T-helper 17 cell (primary cell): ENCODE measurements at places on chromosomes 7 and 10. TPM values are rescaled to one million over a fixed set of nuclear protein-coding genes. Genes with fewer than 3 reads are reported as not detected.
A peak's percentile ranks its signal among the peaks of the same experiment; 100 is the strongest.

Gene C10orf105
- total RNA-seq = 0.37 TPM

Gene COL1A2
- not detected for total RNA-seq

DNA sequence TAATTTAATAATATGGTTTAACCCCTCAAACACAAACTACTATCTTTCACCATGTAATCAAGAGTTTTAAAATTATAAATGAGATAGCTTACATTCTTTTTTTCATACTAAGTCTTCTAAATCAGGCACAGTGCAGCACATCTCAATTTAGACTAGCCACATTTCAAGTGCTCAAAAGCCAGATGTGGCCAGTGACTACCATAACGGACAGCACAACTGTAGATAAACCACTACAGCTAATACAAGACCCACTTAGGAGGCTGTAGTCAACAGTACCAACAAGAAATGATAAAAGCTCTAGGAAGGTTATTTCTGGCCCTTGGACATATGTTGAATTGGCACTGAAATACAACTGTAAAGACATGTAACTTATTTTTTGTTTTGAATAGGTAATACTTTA lies 65.3 kb downstream of the JAZF1 start:
- no peak overlapping the region for H3K4me3 ChIP-seq
- no peak overlapping the region for H3K27ac ChIP-seq
- DNase-seq = no peak
- H3K27me3 ChIP-seq = no peaks in the 10 kb centered on the region
- H3K36me3 ChIP-seq = peaks cover 7% of the 10 kb centered on the region

DNA sequence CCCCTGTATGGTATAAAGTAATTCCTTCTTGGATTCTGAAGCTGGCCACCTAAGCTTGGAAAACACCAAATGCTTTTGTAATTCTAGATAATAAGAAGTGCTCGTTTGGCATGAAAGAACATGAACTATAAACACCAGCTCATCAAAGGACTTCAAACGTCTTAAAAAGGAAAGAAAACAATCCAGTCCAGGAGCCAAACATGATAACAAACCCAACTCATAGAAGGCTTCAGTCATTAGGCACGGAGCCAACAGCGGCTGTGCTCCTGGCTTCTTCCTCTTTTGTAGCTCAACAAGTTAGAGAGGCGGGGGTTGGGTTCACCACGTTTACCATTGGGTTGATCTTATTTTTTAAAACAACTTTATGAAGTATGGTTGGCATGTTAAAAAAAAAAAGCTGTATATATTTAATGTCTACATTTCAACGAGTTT lies 56.4 kb upstream of the ECHDC3 start:
- H3K36me3 ChIP-seq = no peaks in the 10 kb centered on the region
- H3K27ac ChIP-seq = peak overlapping the region; percentile 97
- peak overlapping the region; percentile 86 for H3K4me3 ChIP-seq
- DNase-seq = no peak

DNA sequence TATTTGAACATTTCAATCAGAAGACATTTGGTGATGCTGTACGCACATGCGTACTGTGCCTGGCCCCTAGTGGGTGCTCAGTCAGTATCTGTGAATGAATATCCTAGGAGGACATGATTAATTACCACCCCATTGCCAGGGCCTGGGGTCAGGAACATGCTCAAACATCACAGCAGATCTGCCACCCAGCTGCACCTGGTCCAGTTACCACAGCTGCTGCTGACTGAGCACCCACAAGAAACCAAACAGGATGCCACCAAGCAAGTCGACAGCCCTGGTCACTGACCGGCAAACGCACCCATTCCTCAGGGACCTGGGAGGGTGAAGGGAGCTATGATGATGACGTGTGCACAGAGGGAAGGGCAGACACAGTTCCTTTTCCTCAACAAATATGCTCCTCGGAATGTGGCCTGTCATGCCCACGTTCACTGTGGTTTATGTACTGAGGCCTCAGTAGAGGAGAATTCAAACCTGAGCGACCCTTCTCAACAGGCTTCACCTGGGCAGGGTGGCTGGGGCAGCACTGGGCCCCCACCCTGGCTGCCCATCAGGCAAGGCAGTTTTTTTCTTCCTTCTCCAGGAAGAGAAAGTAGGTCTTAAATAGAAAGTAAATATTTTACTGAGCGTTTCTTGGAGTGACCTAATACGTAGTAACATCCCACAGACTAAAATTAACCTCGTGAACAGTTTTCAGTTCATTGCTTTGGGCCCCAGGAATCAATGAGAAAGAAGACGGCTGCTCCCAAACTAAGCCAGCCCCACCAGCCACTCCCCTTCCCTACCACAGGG lies 13.4 kb downstream of the CTBP2 start:
- no peak overlapping the region for H3K4me3 ChIP-seq
- H3K36me3 ChIP-seq = peaks cover 3% of the 10 kb centered on the region
- H3K27me3 ChIP-seq = peaks cover 63% of the 10 kb centered on the region
- DNase-seq = no peak

- H3K4me1 ChIP-seq = peaks cover 3% of the 10 kb centered on the region
- peaks cover 10% of the 10 kb centered on the region for H3K27me3 ChIP-seq
- H3K36me3 ChIP-seq = no peaks in the 10 kb centered on the region
- DNase-seq = no peak
- H3K27ac ChIP-seq = no peak overlapping the region
These were observed 139.7 kb downstream of the HTR7 start for GRCh38 chr10:90718182-90718581.

DNA sequence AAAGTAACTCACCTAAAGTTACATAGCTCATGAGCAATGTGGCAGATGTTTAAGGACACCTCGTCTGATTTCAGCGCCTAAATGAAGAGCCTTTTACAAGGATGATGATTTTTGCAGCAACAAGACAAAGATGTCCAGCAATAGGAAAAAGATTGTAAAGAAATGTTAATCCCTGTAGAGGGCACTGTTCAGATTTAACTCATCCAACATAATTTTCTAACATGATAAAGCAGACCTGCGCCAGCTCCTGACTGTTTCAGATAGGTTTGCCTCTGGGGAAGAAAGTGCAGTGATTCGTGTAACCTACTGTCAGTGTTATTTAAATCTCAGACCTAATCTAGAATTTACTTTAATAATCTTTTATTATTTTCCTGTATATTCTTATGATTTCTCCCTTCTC lies 595.2 kb downstream of the AUTS2 start:
- H3K27me3 ChIP-seq = peaks cover 4% of the 10 kb centered on the region
- H3K36me3 ChIP-seq = no peaks in the 10 kb centered on the region
- H3K4me1 ChIP-seq = no peaks in the 10 kb centered on the region
- no peak overlapping the region for H3K27ac ChIP-seq
- no peak for DNase-seq
- no peak overlapping the region for H3K4me3 ChIP-seq

DNA sequence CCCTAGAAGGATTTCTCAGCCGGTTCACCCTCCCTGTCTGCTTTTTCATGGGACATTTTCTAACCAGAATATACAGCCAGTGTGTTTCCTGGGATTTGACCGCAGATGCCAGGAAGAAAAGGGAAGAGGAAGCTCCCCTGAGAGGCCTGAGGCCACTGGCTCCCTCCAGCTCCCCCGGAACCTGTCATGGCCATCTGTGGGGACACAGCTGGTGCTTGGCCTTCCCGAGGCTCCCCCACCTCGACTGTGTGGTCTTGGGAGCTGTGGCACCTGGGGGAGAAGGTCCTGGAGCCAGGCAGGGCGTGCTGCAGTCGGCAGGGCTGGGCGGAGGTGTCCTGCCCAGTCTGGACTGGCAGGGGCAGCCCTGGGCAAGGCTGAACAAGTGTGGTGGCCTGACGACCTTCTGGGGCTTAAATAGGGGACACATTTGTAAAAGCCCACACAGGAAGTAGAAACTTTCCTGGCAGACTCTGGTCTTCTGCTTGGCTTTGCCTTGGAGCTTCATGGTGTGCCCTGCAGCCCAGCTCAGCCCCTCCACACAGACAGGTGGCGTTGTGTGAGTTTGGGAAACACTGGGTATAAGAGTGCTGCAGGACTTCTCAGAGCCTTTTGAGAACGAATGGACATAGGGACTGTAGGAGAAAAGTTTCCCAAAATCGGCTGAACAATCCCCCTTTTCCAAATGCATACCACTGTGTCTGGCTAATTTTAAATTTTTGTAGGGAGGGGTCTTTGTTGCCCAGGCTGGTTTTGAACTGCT lies 6.8 kb downstream of the BRI3 start:
- no peaks in the 10 kb centered on the region for H3K27me3 ChIP-seq
- peaks cover 16% of the 10 kb centered on the region for H3K4me1 ChIP-seq
- no peak for DNase-seq

GRCh38 chr10:71323407-71323806 lies 4.3 kb downstream of the SLC29A3 start:
- H3K36me3 ChIP-seq = peaks cover 10% of the 10 kb centered on the region
- no peak overlapping the region for H3K4me3 ChIP-seq
- no peaks in the 10 kb centered on the region for H3K27me3 ChIP-seq
- DNase-seq = no peak
- peaks cover 23% of the 10 kb centered on the region for H3K4me1 ChIP-seq

Gene ASB13
- total RNA-seq = 11.6 TPM

Gene TYW1B
- total RNA-seq = 4.8 TPM

GRCh38 chr7:14092331-14092730 lies 102.9 kb upstream of the ETV1 start:
- no peak for DNase-seq
- peaks cover 2% of the 10 kb centered on the region for H3K4me1 ChIP-seq
- H3K27me3 ChIP-seq = no peaks in the 10 kb centered on the region
- no peak overlapping the region for H3K27ac ChIP-seq
- no peak overlapping the region for H3K4me3 ChIP-seq

GRCh38 chr7:148903504-148903903 lies 19.4 kb upstream of the EZH2 start:
- H3K27me3 ChIP-seq = peaks cover 7% of the 10 kb centered on the region
- H3K36me3 ChIP-seq = no peaks in the 10 kb centered on the region
- H3K27ac ChIP-seq = no peak overlapping the region
- H3K4me3 ChIP-seq = no peak overlapping the region
- DNase-seq = no peak
- H3K4me1 ChIP-seq = peaks cover 3% of the 10 kb centered on the region

DNA sequence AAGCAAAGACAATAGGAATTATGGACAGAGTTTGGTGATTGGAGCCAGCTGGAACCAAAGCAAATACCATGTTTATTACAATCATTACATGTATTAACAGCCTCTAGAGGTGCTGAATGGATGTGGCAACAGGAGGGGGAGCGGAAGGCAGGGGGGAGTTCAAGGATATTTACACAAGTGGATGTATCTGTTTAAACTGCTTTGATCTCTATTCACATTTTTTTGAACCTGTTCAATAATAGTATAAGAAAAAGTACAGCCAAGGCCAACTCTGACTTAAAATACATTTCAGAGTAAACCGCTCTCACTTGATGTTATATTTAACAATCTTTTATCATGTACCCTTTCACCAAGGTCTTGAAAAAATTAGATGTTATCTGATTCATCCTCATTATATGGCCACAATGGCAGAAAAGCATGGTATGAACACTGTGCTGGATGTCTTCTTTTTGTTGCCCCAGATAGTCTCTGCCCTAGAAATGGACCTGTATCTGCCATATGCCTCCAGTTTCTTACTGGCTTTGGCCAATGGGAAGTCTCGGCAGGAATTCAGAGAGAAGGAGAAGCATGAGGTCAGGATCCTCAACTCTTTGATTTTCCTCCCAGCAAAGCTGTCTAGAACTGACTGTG lies 88.2 kb upstream of the FAM133B start:
- no peak for DNase-seq
- no peaks in the 10 kb centered on the region for H3K27me3 ChIP-seq
- H3K4me3 ChIP-seq = no peak overlapping the region
- no peaks in the 10 kb centered on the region for H3K36me3 ChIP-seq

DNA sequence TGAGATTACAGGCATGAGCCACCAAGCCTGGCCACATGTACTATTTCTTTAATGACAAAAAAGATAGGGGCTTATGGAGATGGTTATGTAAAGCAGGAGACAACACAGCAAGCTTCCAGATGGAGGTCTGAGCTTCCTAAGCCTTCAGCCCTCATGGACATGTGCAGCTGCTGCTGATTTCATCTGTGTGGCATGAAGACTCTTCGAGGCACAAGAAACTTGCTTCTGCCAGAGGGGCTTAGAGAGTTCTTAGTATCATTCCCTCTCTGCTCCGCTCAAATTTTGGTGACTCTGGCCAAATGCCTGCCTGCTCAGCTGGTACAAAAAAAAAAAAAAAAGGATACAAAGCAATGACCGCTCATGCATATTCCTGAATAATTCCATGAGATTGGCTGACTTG lies 552.5 kb downstream of the TYW1 start:
- no peak overlapping the region for H3K4me3 ChIP-seq
- no peaks in the 10 kb centered on the region for H3K27me3 ChIP-seq
- no peak for DNase-seq

GRCh38 chr10:22912763-22913384 lies 15.0 kb upstream of the ARMC3 start:
- H3K27ac ChIP-seq = no peak overlapping the region
- no peaks in the 10 kb centered on the region for H3K27me3 ChIP-seq
- no peaks in the 10 kb centered on the region for H3K4me1 ChIP-seq
- no peaks in the 10 kb centered on the region for H3K36me3 ChIP-seq

DNA sequence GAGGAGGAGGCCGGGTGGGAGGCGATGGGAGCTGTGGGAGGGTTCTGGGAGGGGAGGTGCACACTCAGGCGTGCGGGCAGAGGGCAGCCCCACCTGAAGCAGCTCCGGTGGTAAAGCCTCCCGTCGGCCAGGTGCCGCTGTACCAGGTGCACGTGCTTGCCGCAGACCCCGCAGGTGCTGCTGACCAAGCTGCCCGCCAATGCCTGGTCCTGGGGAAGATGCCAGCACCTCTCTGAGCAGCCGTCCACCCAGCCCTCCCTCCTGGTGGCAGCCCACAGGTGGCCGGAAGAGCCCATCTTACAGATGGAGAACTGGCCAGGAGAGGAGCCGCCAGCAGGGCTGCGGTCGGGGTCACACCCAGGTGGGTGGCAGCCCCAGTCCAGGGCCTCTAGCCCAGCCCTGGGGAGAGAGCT lies 12.6 kb downstream of the MICALL2 start:
- H3K4me3 ChIP-seq = no peak overlapping the region
- H3K36me3 ChIP-seq = no peaks in the 10 kb centered on the region
- no peak overlapping the region for H3K27ac ChIP-seq
- H3K4me1 ChIP-seq = no peaks in the 10 kb centered on the region
- no peak for DNase-seq

GRCh38 chr10:129958629-129959543 lies 5.2 kb downstream of the EBF3 start:
- H3K4me1 ChIP-seq = peaks cover 15% of the 10 kb centered on the region
- H3K27ac ChIP-seq = no peak overlapping the region
- peaks cover 73% of the 10 kb centered on the region for H3K27me3 ChIP-seq
- DNase-seq = no peak

Gene SEMA3A
- not detected for total RNA-seq

DNA sequence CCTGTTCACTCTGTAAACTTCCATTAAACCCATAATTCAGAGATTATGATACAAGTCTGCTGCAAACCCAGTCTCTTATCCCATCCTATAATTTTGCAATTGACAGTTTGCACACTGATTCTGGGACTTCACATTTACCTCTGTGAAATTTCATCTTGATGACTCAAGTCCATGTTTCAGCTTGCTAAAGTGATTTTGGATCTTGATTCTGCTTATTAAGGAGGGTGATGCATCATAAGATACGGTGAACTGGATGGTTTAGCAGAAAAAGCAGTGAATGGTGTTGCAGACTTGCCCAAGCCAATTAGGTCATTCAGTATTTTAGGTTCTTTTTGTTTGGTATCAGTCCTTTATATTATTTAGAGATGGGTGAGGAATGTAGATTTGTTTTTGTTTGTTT lies 125.5 kb upstream of the PODXL start:
- H3K4me1 ChIP-seq = peaks cover 2% of the 10 kb centered on the region
- no peak overlapping the region for H3K27ac ChIP-seq
- peaks cover 50% of the 10 kb centered on the region for H3K27me3 ChIP-seq
- H3K4me3 ChIP-seq = no peak overlapping the region
- DNase-seq = no peak

Gene HECW1
- total RNA-seq = not detected

- H3K4me3 ChIP-seq = peak overlapping the region; percentile 89
- no peaks in the 10 kb centered on the region for H3K36me3 ChIP-seq
- peak overlapping the region; percentile 17 for H3K27ac ChIP-seq
- H3K4me1 ChIP-seq = peaks cover 24% of the 10 kb centered on the region
These were observed 934 bp downstream of the PRTFDC1 start for GRCh38 chr10:24951201-24952142.
